Activated naive CD8-positive, alpha-beta T cell treated with anti-CD3 and anti-CD28 coated beads for 36 hours (primary cell): ENCODE measurements at places on chromosomes 5 and 9. TPM values are rescaled to one million over a fixed set of nuclear protein-coding genes. Genes with fewer than 3 reads are reported as not detected.
A peak's percentile ranks its signal among the peaks of the same experiment; 100 is the strongest.

CCL28 gene
- total RNA-seq: 13.4 TPM

IRX2 gene
- total RNA-seq: not detected

SPINK5 gene
- not detected for total RNA-seq

GRCh38 chr5:88691945-88692868 lies 190.8 kb downstream of the MEF2C start:
- H3K27me3 ChIP-seq: peaks cover 98% of the 10 kb centered on the region
- peaks cover 2% of the 10 kb centered on the region for H3K36me3 ChIP-seq
- H3K4me1 ChIP-seq: peaks cover 31% of the 10 kb centered on the region
- no peak overlapping the region for H3K4me3 ChIP-seq

DNA sequence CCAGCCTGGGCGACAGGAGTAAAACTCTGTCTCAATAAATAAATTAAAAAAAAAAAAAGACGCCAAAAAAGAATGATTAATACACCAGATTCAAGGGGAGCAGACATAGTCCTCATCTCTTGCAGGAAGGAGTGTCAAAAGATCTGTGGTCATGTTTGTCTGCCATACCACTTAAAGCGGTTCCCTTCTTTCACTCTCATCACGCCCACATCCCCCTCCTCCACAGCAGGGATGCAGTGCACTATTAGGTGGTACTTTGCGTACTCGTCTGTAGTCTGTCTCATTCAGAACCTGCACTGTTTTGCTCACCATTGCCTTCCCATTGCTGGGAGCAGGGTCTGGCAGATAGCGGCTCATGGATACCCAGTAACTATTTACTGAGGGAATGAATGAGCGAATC lies 11.2 kb downstream of the CDHR2 start:
- H3K27me3 ChIP-seq: no peaks in the 10 kb centered on the region
- H3K36me3 ChIP-seq: no peaks in the 10 kb centered on the region
- no peak overlapping the region for H3K4me3 ChIP-seq
- DNase-seq: peak; percentile 59
- no peak overlapping the region for H3K27ac ChIP-seq
- peaks cover 31% of the 10 kb centered on the region for H3K4me1 ChIP-seq

PLAC8L1 gene
- not detected for total RNA-seq

EXD3 gene
- total RNA-seq: 3.6 TPM

QRFP gene
- not detected for total RNA-seq

CCL27 gene
- 0.82 TPM for total RNA-seq

GRCh38 chr9:116436121-116436520 lies 251.0 kb upstream of the TRIM32 start:
- peaks cover 36% of the 10 kb centered on the region for H3K36me3 ChIP-seq
- no peaks in the 10 kb centered on the region for H3K27me3 ChIP-seq
- no peak overlapping the region for H3K4me3 ChIP-seq
